ENCODE measurements at places on chromosomes 3 and 15.

- no peak for DNase-seq
These were observed 279.2 kb upstream of the SATB1 start for GRCh38 chr3:18704326-18704725.

DNA sequence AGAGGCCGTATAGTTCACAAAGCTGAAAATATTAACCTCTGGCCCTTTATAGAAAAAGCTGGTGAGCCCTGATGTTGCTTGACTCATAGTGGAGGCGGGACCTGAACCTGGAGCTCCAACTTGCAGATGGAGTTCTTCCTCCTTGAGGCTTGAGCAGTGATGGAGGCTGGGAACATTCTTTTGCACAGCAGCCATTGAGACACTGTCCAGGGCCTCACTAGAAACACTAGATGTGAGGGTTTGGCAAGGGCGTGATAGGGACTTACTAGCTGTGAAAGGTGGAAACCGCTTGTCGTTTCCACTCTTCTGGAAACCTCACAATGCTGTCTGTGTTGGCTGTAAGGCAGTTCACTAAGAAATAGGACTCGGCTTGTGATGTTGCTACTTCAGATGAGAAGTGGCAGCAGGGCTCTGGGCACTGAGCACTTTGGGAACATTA is 12.5 kb downstream of the SMAD6 start:
- no peak for DNase-seq

DNA sequence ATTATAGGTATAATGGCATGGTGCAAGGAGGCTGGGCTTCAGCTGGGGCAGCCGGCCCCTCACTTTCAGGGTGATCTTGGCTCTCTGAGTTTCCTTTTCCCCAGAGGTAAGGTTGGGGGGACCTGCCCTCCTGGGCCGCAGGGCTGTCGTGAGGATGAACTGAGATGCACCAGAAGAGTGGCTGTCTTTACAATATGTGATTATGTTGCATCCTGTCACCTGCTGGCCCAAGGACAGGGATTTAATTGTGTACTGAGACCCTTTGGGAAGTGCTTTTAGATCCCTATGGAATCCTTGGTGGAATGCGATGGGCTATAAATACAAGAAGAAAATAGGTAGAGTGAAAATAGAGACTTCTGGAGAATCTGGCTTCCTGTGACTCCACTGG is 22.1 kb downstream of the ANAPC13 start:
- no peak for DNase-seq

- DNase-seq, result no peak
These were observed 30.8 kb downstream of the RAD18 start for GRCh38 chr3:8932507-8932906.

GRCh38 chr3:48879307-48879993 is 19.2 kb downstream of the SLC25A20 start:
- DNase-seq, result no peak

- DNase-seq, result no peak
These were observed 15.3 kb upstream of the TGM5 start for GRCh38 chr15:43281926-43282602.

DNA sequence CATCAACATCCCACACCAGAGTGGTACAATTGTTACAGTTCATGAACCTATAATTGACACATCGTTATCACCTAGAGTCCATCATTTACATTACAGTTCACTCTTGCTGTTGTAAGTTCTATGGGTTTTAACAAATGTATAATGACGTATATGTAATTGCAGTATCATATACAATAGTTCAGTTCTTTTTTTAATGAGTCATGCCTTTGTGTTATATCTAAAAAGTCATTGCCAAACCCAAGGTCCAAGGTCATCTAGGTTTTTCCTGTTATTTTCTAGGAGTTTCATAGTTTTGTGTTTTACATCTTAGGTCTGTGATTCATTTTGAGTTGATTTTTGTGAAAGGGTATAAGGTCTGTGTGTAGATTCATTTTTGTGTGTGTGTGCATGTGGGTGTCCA is 160.9 kb upstream of the GALNT15 start:
- DNase-seq, result no peak

DNA sequence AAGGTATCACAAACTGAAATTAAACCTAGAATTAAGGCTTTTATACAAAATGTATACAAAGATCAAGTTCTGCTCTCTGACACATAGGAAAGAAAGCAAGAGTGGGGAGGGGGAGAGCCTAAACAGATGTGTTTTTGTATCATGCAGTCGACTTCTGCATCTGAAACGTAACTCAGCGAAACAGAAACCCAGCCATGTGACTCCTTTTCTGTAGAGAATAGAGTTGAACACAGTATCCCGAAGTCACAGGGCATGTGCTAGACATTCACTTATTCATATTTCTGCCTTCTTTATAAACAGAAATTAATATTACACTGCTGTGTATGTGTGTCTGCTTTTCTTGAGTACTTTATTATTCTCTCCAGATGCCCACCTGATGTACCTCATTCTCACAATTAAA is 121.0 kb downstream of the PDZRN3 start:
- no peak for DNase-seq

- DNase-seq, result no peak
These were observed 3.9 kb downstream of the CIAO2A start for GRCh38 chr15:64089543-64090280.

DNA sequence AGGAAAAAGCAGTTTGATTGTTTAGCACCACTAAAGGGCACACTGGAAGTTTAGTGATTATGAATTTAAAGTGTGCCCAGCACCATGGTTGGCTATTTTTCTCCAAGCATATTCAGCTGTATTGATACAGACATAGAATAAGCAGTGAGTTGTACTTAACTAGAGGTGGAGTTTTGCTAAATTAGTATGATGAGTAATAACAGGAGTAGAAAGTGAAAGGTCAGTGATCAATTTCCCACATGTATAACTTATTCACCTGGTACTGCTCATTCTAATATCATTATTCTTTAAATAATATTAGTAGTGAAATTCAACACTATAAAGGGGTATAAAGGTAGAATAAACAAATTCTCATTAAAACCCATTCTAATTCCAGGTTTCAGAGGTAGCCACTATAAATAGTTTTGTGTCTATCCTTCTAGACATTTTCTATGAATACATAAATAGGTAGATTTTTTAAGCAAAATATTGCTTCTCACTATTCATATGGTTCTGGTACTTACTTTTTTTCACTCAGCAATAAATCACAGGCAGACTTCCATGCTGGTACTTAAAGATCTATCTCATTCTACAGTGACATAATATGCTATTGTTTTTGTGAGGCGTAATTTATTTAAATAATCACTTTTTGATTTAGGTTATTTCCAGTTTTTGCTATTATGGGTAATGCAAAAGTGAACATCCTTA is 732.9 kb downstream of the VGLL3 start:
- DNase-seq, result no peak

All from activated T-helper 1 cell treated with anti-CD3 and anti-CD28 coated beads, Interleukin-2, amount 50 U/mL, for 16 hours (primary cell).